ENCODE measurements at places on chromosomes 3 and 15.

DNA sequence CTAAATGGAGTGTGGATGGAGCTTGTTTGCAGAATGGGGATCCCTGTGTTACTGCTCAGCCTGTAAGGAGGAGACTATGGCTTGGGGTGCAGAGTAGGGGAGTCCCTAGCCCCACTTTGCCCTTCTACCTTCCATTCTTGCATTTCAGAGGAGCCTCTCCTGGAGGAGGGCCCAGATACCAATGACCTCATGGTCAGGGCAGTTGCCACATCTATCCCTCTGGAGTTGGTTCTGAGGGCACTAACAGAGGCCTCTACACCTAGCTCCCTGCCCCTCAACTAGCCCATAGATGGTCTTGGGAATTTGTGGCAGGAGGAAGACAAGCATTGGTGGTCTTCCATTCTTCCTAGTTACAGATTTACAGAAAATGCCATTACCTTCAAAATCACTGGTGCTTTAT is 6.1 kb downstream of the SKOR1 start:
- no peak for DNase-seq

DNA sequence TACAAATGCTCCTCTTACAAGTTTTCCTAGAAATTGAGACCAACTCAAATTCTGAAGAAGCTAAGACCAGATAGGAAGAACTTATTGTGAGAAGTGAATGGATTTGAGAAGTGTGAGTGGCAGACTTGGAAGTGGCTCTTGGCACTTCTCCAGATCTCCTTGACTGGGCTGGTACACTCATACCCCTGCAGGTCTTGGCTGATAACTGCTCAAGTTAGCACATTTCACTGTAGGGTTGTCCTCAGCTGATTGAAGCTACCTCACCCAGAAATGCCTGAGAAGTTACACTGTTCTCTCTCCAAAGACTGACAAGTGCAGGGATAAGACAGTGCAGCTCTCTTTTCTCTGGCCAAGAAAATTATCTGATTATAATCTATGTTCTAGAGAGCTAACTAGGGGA is 16.5 kb upstream of the CLDN1 start:
- no peak for DNase-seq

- no peak for DNase-seq
These were observed 81.5 kb downstream of the PPM1L start for GRCh38 chr3:160837394-160837980.

DNA sequence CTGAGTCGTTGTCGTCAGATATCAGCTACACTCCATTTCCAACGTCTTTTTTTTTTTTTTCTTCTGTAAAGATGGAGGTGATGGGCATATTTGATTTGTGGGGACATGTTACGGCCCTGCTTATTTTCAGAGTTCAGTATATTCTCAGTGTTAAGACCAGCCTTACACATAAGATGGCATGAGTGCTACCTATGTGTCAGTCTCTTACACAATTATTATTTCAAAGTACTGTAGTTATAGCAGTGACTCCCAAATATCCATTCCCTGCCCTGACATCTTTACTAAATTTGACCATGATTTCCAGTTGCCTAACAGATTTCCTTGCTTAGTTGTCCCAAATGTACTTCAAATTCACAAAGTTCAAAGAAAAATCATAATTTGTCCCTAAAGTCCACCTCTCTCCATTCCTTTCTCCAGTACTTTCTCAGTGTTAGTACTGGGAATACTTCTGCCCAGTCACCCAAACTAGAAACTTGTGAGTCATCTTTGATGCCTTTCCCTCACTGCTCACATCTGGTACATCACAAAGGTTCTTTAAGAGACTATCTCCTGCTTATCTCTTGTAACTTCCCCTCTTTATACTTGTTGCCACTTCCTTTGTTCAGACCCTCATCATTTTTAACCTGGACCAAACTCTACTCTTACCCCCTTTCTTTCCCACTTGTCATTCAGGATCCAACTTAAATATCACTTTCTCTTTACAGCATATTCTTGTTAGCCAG is 67.0 kb downstream of the ZNF609 start:
- no peak for DNase-seq

GRCh38 chr3:168250415-168250861 is 154.7 kb upstream of the GOLIM4 start:
- no peak for DNase-seq

Data from D721Med (cell line).